HFFc6 (cell line): ENCODE measurements at places on chromosomes 2 and 18. TPM values are rescaled to one million over a fixed set of nuclear protein-coding genes. Genes with fewer than 3 reads are reported as not detected.

DNA sequence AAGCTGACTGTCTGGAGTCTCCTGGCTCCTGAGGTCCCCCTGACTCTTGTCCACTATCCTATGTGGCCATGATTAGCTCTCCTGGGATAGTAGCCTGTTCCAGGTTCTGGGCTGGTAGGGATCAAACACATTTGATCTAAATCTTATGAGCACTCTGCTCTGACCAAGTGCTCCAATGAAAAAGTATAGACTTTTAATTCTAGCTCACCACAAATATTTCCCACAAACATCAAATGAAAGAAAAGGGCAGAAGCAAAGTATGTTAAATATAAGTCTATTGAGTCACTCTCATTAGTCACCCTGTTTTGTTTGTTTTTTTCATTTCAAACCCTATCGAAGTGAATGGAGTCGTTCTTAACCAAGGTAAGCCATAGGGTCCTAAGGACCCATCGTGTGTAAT, 39.7 kb upstream of the NEDD4L start:
- peak; percentile 73 for DNase-seq

DNA sequence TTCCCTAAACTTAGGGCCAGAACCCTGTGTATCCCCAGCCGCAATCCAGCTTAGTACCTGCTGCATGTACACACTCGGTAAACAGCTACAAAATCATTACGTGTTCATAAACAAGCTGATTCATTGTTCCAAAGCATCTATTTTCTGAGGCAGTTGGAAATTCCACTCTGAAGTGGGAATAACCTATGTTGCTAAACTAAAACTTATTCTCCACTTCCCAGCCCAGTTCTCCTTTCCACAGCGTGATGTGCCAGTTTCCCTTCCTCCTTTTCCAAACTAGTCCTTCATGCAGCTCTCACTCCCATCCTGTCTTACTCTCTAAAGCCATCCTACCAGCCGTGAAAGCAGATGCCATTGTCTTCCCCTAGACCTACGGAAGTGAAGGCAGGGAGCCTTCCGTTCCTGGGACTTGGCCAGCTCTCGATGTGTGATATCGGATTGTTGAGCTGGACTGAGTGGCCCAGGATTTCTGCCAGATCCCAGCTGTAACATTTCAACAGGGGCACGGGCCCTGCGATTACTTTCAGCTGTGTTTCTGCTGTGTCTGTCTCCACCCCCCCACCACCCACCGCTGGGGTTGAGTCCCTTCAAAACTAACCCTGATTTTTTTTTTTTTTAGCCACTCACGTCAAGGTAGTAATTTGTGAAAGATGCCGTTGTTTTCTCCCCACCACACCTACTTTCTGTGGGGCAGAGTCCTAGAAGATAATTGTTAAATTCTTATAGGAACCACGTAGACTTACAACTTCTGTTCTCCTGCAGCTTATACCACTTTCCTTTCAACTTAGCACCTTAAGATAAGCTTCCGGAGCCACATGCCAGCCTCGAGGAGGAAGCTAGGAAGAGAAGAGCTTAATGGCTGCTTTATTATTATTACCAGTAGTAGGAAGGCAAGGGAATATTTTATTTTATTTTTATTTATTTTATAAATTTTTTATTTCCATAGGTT, 100.9 kb downstream of the CRIM1 start:
- peak; percentile 51 for DNase-seq

Gene LPIN2
- total RNA-seq: 25.3 to 25.8 TPM (median 25.4 TPM) in 3 replicates

GRCh38 chr2:196439760-196440159, 199.8 kb upstream of the CCDC150 start:
- no peak for DNase-seq

Gene TMEM163
- not detected in 3 replicates for total RNA-seq
